ENCODE measurements at places on chromosomes 5 and 9.
A peak's percentile ranks its signal among the peaks of the same experiment; 100 is the strongest.

- DNase-seq: peak; percentile 64
Observed at GRCh38 chr9:32293091-32293490, 91.4 kb upstream of the ACO1 start.

- no peak for DNase-seq
Observed at GRCh38 chr5:149011728-149012127, 51.1 kb downstream of the SH3TC2 start.

- DNase-seq: no peak
Observed at GRCh38 chr9:15724016-15724415, 171.2 kb downstream of the CCDC171 start.

DNA sequence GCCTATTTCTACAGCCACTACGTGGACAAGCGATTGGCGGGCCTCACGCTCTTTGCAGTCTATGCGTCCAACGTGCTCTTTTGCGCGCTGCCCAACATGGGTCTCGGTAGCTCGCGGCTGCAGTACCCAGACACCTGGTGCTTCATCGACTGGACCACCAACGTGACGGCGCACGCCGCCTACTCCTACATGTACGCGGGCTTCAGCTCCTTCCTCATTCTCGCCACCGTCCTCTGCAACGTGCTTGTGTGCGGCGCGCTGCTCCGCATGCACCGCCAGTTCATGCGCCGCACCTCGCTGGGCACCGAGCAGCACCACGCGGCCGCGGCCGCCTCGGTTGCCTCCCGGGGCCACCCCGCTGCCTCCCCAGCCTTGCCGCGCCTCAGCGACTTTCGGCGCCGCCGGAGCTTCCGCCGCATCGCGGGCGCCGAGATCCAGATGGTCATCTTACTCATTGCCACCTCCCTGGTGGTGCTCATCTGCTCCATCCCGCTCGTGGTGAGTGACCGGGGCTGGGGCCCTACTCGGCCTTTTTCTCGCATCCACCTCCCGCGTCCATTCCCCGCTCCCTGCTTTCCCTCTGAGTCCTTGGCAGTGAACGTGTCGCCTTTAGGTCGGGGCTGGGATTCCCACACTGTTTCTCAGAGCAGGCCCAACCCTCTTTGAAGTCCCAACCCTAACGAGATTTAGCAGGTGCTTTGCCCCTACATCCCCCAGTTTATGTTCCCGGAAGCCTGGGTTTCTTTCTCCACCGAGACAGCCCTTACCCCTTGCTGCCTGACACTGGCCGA, 1.8 kb downstream of the PTGER4 start:
- peak; percentile 41 for DNase-seq

- no peak for DNase-seq
Observed at GRCh38 chr9:94210616-94211603, 48.2 kb upstream of the ZNF169 start.

DNA sequence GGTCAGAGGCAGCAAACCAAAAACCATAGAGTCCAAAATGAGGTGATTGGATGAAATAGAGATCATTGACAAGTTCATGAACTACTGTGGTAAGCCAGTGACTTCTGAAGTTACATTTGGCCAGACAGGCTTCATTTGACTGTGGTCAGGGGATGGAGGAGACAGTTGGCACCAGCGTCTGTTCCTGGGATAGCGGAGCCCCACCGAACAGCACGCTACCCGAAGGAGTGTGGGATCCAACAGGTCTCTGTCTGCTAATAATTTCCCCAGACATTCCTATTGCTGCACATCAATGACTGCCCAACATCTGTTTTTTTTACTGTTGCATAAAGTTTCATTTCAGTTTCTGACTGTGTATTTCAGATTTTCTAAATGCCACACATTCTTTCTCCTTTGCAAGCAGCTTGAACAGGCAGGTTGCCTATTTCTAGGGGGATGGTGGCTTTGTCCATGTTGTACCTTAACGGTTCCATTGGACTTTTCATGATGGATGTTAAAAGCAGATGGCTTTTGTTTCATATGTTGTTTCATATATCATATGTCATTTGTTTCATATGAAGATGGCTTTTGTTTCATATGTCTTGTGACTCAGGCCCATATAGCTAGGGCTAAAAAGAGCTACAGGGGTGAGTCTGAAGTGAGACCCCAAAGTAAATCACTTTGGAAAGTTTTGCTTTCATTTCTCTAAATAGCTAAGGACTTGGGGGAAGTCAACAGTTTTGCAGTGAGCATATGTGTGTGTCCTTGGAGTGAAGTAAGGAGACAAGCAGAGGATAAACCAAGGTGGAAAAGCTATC, 180.8 kb downstream of the GOLPH3 start:
- DNase-seq: no peak

DNA sequence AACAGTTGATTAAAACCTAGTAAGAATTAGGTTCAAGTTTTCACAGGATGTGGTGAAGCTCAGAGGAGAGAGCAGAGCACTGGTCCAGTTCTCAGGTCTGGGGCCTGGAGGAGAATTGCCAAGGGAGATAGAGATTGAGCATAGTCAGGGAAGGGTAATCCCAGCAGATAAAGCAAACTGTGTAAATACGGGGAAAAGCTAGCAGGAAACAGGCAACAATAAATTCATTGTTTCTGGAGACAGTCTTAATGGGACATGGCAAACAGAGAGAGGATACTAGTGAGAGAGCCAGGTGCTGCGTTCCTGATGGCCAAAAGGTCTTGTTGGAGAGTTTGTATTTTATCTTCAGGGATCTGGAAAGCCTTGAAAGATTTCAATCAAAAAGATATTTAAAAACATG, 333.0 kb downstream of the PDE4D start:
- DNase-seq: no peak

- DNase-seq: no peak
Observed at GRCh38 chr5:56111404-56111781, 116.6 kb upstream of the IL6ST start.

- no peak for DNase-seq
Observed at GRCh38 chr5:164763206-164763605, 1257.8 kb downstream of the MAT2B start.

- no peak for DNase-seq
Observed at GRCh38 chr5:89246864-89247263, 363.9 kb upstream of the MEF2C start.

GRCh38 chr5:32422697-32423096, 21.8 kb downstream of the ZFR start:
- no peak for DNase-seq

DNA sequence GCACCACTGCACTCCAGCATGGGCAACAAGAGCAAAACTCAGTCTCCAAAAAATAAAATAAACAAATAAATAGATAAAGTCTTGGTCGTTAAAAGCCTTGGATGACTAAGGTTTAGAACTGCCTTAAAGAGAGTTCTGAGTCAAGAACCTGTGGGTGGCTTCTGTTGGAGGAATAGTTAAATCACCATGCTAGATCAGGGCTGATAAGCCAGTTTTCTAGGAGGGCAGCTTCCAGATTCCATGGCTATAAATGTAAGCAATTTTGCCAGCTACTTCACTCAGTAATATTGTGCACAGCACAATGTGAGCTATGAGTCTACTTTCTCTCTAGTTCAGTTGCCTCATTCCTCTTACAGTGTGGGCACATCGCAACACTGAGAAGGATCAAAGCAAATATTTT, 242.1 kb upstream of the NUDT12 start:
- no peak for DNase-seq
